ENCODE measurements at places on chromosomes 13 and 19.

- DNase-seq = no peak
Measured at GRCh38 chr19:14091813-14092462, 1.4 kb upstream of the SAMD1 start.

DNA sequence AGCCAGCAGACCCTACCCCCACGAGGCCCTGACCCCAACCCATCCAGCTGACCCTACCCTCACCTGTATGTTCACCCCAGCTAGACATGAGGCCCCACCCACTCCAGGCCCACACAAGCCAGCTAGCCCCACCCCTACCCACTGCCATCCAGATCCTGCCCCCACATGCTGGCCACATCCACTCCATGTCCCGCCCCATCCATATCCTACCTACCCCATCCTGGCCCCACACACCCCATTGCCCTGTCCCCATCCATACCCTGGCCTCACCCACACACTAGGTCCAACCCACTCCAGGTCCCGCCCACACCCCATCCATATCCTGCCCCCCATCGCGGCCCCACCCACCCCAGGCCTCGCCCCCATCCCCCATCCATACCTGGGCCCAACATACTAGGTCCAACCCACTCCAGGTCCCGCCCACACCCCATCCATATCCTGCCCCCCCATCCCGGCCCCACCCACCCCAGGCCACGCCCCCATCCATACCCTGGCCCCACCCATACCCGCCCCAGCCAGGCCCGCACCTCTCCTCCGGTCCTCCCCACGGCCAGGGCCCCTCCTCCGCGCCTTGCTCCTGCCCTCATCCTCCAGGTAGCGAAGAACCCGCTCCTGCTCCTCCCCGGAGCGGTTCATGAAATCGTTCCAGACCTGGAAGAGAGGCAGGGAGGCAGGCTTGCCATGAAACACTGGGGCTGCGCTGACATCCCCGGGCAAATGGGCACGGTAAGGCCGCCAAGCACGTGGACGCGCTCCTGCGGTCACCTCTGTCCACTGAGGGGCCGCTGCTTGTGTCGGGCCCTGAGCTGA, 7.2 kb downstream of the RNU6-9 start:
- DNase-seq = no peak

GRCh38 chr13:81610644-81611043, 1269.7 kb upstream of the SPRY2 start:
- DNase-seq = no peak

- DNase-seq = no peak
Measured at GRCh38 chr19:32032561-32032960, 312.8 kb upstream of the ZNF507 start.

DNA sequence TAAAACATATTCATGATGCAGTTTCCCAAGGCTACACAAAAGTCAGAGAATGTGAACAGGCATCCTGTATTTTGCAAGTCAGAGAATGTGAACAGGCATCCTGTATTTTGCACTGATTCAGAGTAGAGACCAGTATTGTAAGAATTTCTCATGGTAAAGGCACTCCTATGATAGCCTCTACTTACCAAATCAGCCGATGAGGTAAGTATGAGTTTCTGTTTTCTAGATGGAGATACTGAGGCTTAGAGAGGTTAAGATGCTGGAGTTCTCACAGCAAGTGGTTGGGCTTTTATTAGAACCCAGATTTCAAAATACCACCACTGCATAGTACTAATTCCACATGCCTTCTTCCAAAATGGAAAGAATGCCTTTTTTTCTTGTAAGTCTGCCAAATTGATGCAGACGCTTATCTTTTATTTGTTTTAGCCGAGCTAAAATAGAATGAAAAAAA, 12.3 kb downstream of the TPT1 start:
- DNase-seq = no peak

- DNase-seq = no peak
Measured at GRCh38 chr19:49150106-49150943, 4.9 kb downstream of the HRC start.

DNA sequence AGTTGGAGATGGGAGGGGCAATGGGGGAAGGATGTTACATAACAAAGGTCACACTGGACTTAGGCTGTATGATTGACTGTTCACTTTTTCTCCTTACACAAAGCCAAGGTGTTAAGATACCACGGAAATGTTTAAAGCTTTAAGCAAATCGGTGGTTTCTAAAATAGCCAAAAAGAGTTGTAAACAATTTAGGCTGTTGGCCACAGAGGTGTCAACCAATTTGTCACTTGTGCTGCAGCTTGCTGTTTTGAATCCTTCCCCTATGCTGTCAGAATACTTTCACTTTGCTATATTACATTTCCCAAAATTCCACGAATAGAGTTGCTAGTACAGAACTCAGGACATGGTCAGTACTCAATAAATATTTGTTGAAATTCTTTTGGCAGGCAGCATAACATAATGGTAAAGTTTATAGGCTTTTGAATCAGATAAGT, 149.3 kb downstream of the VWA8 start:
- no peak for DNase-seq

Data from stimulated activated CD8-positive, alpha-beta memory T cell treated with anti-CD3 and anti-CD28 coated beads, Interleukin-4, amount 100 ng/mL, for 4 hours (primary cell).